BJ (cell line): ENCODE measurements at places on chromosomes 12 and 14.

DNA sequence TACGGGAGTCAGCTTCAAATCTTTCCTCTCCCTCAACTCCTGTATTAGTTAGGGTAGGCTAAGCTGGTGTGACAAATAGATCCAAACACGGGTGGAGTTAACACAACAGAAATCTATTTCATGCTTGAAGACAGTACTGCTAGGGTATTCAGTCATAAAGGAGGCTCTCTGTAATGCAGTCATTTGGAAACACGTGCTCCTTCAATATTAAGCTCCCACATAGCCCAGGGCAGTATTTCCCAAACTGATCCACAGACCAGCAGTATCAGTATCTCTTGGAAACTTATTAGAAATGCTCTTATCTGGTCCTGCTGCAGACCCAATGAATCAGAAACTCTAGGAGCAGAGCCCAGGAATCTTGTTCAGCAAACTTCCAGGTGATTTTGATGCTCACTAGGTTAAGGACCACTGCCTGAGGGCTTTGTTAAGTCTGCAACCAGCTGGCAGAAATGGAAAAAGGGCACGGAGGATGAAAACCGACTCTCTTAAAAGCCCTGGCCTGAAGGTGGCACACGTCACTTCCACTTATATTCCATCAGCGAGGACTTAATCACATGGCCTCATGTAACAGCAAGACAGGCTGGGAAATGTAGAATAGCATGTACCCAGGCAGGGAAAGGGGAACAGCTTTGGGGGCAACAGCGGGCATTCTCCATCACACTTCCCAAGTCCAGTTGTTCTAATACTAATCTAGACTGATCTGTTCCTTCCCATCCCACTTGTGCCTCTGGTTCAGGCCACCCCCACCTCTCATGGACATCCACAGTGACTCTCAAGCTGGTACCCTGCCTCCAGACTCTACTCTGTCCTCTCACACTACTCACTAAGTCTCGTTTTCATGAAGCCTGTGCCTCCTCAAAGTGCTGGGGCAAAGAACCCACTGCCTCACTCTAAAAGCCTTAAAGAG lies 38.2 kb upstream of the RIC8B start:
- no peak for DNase-seq

GRCh38 chr12:42568952-42569915 lies 20.3 kb downstream of the PRICKLE1 start:
- DNase-seq, result peak; percentile 33

- no peak for DNase-seq
Observed at GRCh38 chr12:29519585-29520182, 22.2 kb upstream of the OVCH1 start.

DNA sequence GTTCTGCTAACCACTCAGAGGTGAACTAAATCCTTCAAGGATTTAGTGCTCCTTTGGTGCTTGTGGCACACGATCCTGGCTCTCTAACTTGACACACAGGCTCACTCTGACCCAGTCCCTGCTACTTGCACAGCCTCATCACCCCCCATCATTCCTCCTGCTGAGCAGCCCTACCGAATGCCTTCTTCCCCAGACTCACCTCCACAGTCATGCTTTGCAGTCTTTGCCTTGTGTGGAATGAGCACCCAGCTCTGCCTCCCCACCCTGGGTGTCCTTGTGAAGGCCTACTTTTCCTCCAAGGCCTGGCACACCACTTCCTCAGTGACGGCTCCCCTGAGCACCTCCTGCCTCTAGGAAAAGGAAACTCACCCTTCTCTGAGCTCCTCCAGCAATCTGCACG lies 7.9 kb upstream of the TINF2 start:
- no peak for DNase-seq

GRCh38 chr14:81206115-81206514 lies 14.6 kb downstream of the GTF2A1 start:
- no peak for DNase-seq

- DNase-seq, result no peak
Observed at GRCh38 chr12:124780336-124780735, 83.3 kb downstream of the SCARB1 start.
